ENCODE measurements at places on chromosomes 6 and 20.

DNA sequence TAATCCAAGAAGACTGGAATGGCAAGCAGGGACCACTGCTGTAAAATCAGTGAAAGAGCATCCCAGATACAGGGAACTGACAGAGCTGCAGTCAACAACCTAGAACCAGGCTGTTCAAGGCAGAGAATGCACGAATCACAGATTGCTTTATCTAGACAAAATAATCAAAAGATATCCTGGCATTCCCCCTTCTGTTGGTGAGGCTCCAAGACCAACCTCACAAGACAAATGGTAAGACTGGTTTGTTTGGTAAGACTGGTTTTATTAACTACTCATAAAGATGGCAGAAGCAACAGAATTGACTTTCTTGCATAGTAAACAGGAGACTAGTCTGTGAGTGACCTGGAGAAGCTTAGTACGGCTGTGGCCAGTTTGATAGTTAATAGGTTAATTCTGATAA, 88.8 kb upstream of the AHI1 start:
- DNase-seq = no peak

GRCh38 chr6:20172842-20173456, 39.3 kb downstream of the MBOAT1 start:
- no peak for DNase-seq

GRCh38 chr6:157124485-157125254, 198.6 kb downstream of the TMEM242 start:
- no peak for DNase-seq

DNA sequence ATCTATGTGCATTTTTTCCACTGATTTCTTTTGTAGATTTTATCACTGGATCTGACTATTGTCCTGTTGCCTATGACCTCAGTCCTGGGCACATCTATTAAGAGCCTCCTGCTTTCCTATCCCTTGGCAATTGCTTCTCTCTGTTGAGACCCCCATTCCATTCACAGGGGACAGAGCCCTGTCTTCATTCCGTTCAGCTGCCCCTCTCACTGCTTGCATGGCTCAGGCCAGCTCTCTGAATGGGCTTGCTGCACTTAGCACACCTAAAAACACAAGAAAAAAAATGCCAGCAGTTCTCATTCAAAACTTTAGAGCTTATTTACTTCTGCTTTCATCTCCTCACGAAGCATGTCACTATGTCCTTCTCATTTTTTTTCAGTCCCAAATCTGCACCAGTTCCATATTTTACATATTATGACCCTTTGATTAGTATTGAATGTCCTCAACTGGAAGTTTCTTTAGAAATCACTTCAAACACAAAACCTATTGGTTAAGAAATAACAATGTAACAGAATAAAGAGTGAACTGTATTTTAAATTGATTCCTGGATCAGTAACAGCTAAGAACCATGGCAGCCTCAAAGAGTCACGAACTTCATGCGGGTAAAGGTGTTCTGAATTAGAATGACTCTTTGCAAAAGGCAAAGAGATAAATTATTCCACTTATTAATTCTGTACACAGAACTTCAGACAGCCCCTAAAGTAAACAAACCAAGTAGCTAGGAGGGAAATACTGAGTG, 616.5 kb downstream of the C6orf118 start:
- no peak for DNase-seq

- peak; percentile 85 for DNase-seq
Measured at GRCh38 chr6:33298773-33299236, at the start of gene RGL2. TSS of gene RGL2 (minus strand) at chr6:33298942. CDS start at chr6:33298610, 332 bp downstream.

DNA sequence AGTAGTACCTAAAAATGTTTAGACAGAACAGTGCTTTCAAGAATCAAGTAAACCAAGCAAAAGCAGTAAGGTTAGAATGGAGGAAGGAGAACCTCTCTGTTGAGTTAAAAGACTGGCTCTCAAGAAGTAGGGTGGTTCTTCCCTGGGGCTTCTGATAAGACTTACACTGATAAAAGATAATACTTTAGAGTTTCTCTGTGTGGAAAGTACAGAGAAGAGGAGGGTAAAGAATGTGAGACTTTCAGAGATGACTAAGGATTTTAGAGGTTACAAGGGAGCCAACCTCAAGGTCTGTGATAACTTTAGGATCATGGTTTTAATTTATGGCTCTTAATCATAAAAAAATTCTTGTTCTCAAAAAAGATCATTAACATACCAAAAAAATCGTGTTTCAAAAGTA, 30.9 kb upstream of the ALDH8A1 start:
- no peak for DNase-seq

GRCh38 chr20:18623156-18623910, 35.5 kb downstream of the DTD1 start:
- no peak for DNase-seq

GRCh38 chr20:3188823-3189413, 15.6 kb downstream of the DDRGK1 start:
- no peak for DNase-seq

GRCh38 chr6:125753218-125753936, 3.9 kb downstream of the HEY2 start:
- peak; percentile 44 for DNase-seq

GRCh38 chr6:6740595-6740994, 152.1 kb downstream of the LY86 start:
- no peak for DNase-seq

DNA sequence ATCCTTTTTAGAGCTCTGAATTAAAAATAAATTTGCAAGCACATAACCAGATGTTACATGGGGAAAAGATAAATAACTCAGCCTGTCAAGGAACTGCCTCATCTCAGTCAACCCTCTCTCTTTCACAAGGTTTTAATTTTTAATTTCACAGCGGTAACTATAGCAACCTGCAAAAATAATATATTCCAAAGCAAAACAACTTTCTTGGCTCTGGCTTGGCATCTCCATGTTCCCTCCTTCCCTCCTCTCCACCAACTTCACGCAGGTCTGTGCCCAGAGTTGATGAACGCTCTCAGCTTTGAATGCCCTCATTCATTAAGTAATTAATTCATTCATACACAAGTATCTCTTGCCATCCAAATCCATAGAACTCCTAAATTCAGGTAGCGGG, 32.5 kb upstream of the SIRPA start:
- DNase-seq = no peak

DNA sequence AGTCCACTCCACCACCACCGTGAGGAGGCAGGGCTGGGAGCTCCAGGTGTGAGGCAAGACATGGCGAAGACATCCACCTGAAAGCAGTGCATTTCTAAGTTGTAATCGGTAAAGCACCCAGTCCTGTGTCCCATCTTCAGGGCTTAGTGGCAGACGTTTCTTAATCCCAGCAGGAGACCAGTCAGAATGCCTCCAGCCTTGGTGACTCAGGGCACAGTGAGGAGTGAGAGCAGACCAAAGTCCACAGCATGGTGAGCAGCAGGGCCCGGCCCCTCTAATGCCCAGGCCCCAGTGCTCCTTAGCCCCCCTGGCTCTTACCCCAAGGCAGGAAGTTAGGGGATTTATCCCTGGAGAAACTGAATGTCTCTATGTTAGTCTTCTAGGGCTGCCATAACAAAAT, 183.9 kb downstream of the SYNDIG1 start:
- DNase-seq = no peak

DNA sequence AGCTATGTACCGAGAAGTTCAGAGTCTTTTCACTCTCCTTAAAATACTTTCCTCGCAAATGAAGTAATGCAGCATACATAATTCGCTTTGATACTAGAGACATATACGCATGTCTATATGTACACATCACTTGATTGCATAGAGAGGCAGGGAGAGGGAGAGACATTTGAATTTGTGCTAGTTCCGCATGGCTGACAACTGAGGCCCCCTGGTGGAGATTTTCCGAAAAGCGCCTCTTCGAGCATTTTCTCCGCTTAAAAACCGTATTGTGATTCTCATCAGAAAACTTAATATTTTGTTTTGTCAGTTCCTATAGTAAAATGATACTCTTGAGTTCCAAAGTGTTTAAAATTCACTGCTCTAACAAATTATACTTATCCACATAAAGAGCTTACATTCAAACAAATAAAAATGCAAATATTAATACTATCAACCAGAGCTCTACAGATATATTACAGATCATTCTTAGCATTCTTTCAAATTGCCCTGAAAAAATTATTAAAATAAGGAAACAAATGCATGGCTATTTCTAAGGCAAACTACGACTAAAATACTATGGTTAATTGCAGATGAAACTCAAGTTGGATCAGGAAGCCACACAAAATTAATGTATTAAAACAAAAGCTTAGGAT, 637 bp downstream of the MYLK4 start:
- peak; percentile 88 for DNase-seq

- DNase-seq = no peak
Measured at GRCh38 chr20:48425817-48426612, 401.8 kb downstream of the PREX1 start.

DNA sequence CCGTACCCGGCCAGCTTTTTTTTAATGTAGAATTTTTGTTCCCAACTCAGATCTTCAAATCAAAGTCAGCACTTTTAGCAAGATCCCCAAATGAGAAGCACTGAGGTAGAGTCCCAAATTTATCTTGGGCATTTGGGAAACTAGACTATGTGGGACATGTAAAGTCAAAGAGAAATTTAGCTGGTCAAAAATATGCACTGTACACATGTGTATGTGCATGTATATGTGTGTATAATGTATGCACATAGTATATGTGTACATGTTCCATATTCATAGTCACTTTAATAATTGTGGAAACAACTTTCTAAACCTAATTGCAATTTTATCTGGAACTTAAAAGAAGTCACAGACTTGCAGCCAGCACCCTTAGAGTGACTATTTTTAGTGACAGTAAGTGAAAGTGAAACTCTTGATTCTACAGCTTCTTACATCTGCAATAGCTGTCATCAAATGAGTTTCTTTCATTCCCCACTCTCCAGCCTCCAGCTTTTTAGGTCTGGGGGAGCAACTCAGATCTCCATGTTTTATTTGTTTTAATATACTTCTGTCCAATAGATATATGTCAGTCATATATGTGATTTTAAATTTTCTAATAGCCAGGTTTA, 53.6 kb downstream of the CDC40 start:
- peak; percentile 63 for DNase-seq

DNA sequence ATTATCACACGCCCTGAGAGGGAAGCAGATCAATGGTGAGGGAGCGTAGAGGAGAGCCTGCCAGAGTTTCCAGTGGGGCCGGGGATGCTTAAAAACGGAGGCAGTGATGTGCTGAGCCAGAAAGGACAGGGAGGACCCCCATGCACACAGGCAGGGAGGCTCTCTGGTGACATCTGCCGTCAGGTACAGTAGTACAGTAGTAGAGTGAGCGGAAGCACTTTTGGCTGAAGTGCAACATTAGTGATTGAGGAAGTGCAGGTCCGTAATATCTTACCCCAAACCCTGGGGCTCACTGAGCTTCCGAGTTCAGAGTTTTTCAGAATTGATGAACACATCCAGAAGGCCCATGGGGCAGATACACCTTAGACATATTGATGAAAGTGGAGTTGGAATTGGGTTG, 42.1 kb downstream of the GFRA4 start:
- DNase-seq = no peak

DNA sequence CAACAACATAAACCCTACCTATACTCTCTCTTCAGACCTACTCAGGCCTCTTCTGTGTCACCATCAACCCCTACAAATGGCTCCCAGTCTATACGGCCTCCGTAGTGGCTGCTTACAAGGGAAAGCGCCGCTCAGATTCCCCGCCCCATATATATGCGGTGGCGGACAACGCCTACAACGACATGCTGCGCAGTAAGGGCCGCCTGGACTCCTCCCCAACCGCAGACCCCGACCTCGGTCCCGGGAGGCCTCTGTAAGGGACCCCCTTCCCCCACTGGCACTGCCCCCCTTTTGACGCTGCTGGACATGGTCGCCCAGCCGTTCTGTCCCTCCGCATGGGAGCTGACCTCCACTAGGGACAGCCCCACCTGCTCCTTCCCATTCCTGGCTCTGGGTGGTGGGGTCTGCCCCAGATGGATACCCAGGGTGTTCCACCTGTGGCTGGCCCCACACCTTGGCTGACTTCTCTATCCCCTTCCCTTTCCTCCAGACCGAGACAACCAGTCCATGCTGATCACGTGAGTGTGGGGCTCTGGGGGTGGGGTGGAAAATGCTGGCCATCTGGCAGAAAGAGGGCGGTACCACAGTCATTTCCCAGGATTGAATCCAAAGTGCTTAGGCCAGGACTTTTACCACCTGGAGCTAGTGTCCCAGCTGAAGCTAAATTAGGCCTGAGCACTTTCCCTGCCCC, 25.0 kb downstream of the MYH7B start:
- no peak for DNase-seq

- no peak for DNase-seq
Measured at GRCh38 chr6:31383149-31383548, 20.2 kb upstream of the MICA start.

DNA sequence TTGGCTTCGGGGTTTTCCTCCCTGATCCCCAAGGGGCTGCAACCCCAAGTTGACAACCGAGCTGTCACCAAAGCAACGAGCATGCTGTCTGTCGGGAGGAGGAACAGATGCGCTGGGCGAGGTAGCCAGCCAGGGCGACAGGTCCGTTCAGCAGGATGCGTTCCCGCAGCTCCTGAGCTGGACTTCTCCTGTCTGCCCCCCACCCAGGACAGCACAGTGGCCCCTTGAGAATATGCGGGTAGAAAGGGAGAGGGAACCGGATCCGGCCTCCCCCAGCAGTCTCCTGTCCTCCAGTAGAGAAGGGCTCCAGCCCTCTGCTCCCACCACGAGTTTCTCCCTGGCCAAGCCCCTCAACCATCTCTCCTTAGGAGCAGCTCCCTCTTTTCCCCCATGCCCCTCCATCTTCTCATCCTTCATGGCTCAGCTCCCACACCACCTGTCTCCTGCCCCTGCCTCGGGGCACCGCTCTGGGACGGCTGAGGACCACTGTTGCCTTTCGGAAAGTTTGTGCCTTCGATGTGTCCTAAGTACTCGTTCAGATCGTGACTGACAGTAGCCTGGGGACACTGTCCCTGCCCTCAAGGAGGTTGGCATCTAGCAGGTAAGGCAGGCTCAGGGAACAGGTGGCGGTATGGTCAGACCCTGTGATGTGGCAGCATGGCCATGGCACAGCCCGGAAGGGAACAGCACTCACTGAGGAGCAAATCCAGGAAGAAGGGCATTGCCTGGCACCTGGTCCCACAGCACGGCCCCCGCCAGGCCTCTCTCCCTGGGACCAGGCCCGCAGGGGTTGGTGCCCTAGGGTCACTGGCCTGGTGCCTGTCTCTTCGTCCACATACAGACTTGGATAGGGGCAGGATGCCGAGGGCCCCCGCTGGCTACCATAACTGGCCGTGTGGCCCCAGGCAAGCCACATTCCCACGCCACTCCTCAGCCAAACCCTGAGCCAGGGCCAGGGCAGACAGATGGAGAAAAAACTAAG, 96.3 kb downstream of the ASXL1 start:
- DNase-seq = no peak

DNA sequence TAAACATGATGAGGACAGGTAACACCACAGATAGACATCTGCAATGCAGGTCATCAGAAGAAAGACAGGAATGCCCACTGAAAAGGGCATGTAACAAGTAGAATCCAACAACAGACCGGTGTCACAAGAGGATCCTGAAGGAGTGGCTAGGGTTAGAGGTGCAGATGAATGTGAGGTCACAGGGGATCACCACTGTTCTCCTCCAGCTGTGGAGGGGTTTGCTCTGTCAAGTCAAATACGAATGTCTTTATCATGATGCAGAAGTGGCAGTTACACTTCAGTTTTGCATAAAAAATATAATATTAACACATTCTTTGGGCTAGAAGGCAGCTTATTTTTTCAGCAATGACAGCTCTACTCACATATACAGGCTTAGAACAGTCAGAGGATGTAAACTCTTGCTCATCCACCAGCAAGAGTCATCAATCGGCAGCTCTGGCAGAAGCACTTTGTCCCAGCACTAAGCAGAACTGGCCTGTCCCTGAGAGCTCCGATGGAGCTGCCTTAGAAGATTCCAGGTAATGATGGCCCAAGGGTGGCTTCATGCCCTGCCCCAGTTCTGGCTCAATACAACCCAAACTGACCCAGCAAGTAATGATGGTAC, 130.4 kb upstream of the TRAF3IP2 start:
- DNase-seq = no peak
